M059J (cell line): ENCODE measurements at places on chromosomes 12 and 14.

DNA sequence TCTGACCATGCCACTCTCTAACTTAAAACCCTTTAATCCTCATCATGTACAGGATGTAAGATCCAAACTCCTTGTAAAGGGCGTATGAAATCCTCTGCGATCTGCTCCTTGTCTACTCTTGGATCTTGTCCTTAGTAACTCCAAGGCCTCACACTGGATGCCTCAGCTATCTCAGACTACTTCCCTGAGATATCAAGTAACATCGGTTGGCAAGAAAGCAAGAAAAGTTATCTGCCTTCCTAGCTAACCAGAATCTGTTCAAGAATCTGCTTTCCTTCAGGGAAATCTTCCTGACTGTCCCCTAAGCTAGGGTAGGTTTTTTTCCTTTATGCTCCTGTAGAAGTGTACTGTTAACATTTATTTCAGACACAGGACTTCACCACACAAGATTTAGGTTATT, 82.6 kb downstream of the TAOK3 start:
- no peak for DNase-seq

- DNase-seq, result peak; percentile 85
These were observed 27.2 kb downstream of the JDP2 start for GRCh38 chr14:75454963-75455546.

DNA sequence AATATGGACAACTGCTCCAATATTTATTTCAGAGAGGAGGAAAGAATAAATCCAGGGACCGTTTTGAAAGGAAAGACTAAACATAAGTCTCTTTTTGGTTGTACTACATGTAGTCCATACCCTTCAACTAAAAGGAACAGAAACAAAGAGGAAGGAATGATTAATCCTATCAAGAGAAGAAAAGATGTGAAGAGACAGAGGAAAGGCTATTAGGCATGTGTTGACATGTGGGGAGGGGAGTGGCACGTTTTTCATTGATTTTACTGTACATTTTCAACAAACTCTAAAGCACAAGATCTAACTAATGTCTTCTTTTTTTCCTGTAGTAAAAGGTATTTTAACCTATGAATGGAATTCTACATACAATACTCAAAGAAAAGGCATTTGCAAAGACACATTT, 85.6 kb downstream of the NAV3 start:
- no peak for DNase-seq

DNA sequence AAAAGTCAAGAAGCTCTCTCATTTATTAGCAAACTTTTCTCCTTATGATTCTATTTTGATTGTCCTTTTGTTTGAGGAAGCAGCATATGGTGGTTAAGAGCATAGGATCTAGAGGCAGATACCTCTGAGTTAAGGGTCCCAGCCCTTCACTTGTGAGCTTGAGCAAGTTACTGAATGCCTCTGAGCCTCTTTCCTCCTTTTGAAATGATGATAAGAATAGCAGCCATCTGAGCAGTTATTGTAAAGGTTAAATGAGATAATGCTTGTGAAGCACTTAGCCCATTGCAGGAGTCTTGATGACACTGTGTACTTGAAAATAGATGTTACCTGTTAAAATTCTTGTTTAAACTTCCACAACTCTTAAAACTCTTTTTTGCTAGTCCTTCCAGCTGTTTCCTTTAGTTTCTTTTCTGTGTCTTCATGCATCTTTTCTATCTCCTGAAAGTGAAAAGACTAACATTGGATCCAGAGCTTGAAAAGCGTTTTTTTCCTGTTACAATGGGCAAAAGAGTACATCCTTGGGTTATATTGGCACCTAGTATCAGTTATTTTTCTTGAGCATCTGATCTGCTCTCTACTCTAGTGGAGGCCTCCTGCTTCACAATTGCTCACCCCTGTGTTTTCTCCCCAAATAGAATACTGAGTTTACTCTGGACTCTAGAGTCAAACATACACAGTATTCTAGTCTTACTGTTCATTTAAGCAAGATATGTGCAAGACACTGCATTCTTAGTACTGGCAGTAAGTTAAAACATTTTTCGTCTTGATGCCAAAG, 3.1 kb downstream of the HIF1A start:
- DNase-seq, result no peak

- DNase-seq, result no peak
These were observed 293.7 kb upstream of the CLEC14A start for GRCh38 chr14:38549564-38549963.

- no peak for DNase-seq
These were observed 228.5 kb downstream of the PTPRO start for GRCh38 chr12:15550793-15551192.

DNA sequence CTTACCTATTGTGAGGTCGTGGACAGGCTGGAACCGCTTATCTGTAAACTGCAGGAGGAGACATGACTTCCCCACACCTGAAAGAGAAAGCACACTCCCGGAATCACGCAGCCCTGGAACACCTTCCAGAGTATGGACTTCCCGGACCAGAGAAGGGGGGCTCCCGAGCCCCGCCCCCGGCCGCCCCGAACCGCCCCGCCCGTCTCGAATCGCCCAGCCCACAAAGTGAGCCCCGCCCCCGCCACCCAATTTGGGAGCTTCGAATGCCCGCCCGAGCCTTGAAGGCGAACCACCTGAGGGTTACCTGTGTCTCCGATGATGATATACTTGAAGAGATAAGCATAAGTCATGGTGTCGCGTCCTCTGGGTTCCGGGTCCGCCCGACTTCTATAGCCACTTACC, 235 bp downstream of the RAB2B start:
- DNase-seq, result peak; percentile 74

DNA sequence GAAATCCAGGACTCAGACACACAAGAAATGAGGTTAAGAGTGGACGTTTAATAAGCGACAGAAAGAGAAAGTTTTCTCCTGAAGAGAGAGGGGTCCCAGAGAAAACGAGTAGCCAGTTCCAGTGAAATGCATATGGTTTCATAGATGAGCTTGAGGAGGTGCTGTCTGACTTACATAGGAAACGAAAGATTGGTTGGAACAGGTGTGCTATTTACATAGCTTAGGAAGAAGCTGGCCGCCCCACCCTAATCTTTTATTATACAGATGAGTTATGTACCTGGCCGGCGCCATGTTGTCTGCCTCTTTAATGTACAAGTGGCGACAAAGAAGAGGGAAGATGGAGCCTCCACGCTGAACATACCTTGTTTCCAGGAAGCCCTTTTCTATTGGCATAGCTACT, 223.0 kb downstream of the SLC6A15 start:
- no peak for DNase-seq

DNA sequence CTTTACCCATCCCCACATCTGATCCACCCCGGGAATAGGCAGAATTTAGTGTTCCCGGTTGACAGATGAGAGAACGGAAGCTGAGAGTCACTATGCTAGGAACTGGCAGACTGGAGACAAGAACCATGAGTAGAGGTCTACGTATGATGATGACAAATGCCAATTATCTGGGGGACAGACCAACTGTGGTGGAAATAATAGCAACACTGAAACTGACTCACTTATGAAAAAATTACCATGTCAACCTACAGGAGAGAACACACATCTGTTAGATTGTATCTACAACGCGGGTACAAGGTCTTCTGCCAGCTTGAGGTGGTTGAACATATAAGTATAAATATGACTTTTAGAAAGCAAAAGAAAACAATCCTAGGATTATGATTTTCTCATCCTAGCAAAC, 15.4 kb upstream of the SELPLG start:
- DNase-seq, result peak; percentile 85

DNA sequence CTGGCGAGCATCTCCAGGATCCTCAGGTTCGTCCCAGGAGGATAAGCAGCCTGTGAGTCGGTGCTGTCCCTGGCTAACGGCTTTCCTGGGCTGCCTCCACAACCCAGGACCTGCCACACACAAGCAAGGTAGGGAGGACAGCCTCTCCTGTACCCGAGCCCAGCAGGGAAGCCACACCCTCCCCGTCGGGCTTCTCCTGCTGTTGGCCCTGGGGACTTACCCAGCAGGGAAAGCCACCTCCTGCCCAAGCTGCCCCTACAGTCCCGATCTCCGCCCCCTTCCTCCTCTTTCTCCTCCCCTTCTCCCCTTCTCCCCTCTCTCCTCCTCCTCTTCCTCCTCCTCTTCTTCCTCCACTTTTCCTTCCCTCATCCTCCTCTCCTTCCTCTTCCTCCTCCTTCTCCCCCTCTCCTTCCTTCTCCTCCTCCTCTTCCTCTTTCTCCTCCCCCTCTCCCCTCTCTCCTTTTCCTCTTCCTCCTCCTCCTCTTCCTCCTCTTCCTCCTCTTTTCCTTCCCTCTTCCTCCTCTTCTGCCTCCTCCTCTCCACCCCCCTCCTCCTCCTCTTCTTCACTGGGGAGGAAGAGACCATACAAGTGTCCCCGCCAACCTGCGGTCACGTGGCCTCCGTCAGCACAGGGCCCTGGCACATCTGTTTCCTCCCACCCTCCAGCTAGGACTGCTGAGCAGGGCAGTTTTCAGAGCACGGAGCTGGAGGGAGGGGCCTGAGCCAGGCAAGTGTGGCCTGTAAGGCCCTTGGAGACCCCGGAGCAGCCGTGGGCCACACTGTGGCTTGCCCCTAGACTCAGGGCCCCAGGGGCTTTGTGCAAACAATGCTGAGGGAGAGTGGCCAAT, 17.3 kb upstream of the RFLNA start:
- no peak for DNase-seq

GRCh38 chr12:24773996-24774395, 174.9 kb downstream of the BCAT1 start:
- DNase-seq, result no peak

DNA sequence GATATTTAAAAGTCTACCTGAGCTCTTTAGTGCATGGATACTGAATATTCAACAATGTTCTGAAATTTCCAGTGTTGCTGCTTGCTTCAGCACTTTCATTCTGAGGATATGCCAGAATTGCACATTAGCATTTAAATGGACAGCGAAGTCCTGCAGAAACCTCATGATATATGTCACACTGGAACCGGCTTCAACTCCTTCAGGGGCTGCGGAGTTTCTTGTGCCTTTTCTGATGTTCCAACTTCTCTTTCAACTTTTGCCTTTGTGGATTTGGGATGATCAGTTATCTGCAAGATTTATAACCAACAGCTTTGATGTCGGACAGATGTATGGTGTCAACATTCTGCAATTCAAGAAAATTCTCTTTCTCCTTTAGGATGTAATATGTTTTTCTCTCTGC, 142.5 kb upstream of the LMNTD1 start:
- DNase-seq, result no peak

GRCh38 chr12:65875640-65876071, 51.4 kb downstream of the HMGA2 start:
- peak; percentile 61 for DNase-seq

GRCh38 chr14:52547526-52547925, 4.8 kb downstream of the TXNDC16 start:
- DNase-seq, result no peak

- DNase-seq, result no peak
These were observed 57.1 kb downstream of the AEBP2 start for GRCh38 chr12:19496219-19496878.

- peak; percentile 92 for DNase-seq
These were observed 3.1 kb downstream of the SINHCAF start for GRCh38 chr12:31322801-31323207.

DNA sequence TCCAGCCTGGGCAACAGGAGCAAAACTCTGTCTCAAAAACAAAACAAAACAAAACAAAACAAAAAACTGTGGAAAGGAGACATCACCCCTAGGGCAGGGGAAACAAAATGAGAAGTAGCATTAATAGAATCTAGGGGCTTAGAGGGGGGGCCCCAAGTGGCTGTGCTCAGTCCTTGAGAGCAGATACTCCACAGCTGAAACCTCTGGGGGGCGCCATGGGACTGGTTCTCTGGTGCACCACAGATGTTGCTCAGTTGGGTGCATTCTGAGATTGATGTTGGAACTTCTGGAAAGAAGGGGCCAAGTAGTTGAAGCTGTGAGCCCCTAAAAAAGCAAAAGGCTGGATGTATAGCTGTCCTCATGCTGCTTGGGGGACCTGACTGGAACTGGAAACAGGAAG, 11.8 kb upstream of the SYNE2 start:
- no peak for DNase-seq

- DNase-seq, result peak; percentile 64
These were observed 503.9 kb downstream of the NELL2 start for GRCh38 chr12:44372259-44372658.

DNA sequence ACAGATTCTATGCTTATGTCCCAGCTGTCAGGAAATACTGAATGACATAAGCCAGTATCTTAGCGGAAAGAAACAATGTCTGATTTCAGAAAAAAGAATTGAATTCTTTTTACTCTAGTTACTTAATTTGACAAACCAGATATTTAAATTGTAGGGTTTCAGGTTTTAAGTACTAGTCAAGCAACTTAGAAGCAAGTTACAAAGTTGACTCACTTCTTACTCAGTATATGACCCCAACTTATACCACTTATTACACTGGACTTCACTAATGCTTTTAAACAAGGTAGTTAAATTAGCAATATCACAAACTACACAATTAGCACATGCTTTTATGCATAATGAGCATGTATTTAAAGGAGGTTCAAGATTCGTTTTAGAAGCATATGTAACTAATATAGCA, 7.1 kb downstream of the GMFB start:
- DNase-seq, result no peak

GRCh38 chr14:56224691-56225681, 106.8 kb downstream of the PELI2 start:
- DNase-seq, result no peak

GRCh38 chr12:13444076-13444475, 247.6 kb downstream of the EMP1 start:
- no peak for DNase-seq

DNA sequence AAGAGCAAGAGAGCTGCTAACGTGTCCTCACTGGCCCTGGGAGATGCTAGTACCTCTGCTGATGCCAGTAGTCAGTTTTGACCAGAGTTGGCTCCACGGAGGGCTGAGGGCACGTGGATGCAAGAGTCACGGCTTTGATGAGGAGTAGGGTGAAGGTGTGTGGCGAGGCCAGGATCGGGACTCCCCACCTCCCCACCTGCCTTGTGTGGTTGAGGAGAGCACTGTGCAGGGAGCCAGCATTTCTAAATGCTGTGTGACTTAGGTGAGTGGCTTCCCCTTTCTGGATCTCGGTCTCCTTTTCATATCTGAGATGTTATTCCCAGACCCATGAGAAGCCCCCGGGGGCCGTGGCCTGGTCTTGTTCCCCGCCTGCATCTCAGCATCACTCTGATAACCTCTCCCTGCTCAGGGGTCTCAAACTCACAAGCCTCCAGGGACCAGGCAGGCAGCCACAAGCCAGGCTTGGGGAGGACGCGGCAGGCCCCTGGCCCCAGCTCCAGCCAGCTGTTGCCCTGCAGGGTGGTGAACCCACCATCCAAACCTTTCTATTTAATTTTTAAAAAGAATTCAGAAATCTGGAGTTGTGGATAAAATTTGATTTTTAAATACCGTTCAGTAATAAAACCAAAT, 32.1 kb downstream of the MVK start:
- no peak for DNase-seq
